ENCODE measurements at places on chromosomes 4 and X.

DNA sequence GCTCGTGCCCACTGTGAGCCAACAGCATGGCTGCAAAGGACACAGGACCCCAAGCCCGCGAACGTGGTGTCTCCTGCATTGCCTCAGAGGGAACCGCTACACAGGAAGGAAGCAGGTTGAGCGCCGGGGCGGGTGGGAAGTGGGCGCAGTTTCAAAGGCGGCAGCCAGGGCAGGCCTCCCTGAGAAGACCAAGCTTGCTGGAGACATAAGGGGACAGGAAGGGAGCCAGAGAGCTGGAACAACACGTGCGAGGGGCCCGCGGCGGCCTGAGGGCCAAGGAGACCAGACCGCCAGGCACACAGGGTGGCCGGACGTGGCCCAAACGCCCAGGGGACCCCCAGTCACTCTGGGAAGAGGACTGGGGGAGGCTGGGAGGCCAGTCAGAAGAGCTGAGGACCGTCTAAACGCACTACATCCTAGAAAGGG is 32.0 kb downstream of the CTBP1 start:
- DNase-seq: peak; percentile 71

GRCh38 chr4:106343865-106344646 is 24.5 kb downstream of the GIMD1 start:
- DNase-seq: no peak

DNA sequence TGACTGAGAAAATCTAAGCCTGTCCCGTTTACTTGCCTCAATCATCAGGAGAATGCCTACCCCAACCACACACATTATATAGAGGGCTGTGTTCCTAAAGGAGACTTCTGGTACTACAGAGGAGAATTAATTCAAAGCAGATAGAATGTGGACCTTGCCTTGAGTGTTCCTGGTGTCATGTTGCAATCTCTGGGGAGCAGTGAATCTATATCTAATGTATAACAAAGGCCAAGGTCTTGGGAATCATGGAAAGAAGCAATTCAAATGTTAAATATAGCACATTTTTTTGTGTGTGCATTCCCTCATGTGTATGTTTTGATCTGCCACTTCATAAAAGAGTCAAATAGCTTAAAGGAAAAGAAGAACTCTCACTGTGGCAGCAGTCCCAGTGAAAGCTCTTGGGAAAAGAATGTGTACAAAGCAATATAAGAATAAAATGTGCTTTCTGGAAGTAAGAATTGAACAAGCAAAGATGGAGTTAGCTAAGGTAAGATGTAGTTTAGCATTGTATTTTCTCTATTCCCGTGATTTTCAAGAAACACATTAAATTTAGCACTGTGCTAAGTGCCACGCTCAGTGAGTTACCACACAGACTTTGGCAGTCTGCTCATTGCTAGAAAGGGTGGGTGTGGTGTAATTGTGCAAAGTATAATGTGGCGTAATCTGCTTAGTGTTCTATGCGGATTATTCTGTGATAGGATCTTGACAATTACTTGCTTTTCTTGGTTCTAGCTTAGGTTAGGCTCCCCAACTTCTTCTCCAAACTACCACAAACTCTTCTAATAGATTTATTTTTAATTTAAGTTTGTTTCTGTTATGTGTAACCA is 13.7 kb downstream of the ADH6 start:
- DNase-seq: no peak

- peak; percentile 58 for DNase-seq
Measured at GRCh38 chrX:153662266-153662665, 11.3 kb downstream of the PNCK start.

DNA sequence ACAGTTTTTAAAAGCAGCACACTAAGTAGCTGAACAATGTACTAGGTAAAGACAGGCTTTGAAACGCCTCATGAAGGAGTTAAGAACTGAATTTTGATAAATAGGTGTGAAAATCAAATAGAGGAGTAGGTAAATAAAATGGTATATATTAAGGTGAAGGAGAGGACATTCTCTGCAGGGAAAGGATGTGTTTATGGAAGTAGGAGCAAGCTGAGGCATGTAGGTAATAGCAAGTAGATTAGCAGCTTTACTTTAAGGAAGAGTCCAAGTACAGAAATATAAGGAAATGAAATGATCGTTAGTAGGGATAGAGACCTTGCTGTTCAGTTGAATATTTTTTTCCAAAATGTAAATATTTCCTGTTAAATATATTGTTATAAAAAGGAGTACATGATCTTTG is 12.5 kb downstream of the METAP1 start:
- no peak for DNase-seq

GRCh38 chr4:39820186-39820585 is 122.2 kb downstream of the UBE2K start:
- no peak for DNase-seq

DNA sequence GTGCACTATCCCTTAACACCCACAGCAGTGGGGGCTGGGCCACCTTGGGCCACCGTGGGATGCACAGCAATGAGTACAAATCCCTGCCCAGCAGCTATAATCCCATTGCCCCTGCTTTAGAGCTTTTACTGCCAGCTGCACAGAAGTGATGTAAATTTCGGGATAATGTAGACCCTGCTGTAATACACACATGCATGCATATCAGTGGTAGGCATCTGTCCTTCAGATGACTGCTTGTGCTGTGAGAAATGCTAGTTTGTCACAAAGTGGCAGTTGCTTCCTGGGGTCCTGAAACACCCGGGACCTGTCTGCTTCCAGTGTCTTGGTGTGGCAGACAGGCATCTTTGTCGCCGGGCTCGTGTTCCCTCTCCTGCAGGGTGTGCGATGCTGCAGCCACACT is 14.1 kb downstream of the NSG1 start:
- no peak for DNase-seq

- DNase-seq: no peak
Measured at GRCh38 chr4:2085496-2085901, 26.4 kb downstream of the NAT8L start.

DNA sequence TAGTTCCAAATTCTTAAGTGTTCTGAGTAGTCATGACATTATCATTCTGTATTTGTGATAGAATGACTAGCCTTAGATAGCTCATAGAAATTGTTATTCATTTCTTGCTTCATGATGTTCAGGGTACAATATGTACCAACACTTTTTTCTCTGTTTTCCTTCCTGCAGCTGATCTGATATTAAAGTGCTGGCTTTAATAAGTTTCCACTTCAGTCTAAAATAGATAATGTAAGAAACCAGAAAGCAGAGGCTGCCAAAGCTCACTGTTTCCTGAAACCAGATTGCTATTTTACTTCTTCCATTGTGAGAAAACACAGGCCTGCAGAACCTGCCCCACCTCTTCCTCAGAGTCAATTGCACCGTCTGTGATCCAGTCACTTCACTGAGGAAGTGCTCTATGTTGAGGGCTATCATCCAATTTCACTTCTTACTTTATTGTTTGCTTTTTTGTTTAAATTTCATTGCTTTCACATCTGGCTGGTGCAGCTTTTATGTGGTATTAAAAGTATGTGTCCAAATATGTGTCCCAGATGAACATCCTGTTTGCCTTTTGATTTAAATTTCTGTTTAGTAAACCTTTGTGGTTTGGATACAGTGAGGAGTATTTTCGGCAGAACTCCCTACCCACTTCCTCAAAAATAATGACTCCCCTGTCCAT is 652.1 kb downstream of the ANKRD50 start:
- DNase-seq: no peak

- no peak for DNase-seq
Measured at GRCh38 chr4:124318292-124318691, 394.2 kb downstream of the ANKRD50 start.

DNA sequence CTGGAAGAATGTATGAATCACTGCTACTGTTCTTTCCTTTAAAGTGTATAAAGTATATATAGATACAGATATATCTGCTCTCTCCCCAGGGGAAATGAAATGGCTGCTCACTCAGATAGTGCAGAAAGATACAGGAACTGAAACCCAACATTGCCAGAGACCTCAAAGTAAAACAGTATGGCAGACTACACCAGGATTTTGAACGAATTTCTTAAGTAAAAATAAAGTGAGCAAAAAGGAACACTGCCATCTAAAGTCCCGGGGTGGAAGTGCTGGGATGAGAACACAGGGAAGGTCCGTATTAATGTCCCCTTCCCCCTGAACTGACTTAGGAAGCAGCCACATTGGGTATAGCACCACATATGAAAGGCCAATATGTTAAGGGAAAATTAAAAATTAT is 93.4 kb downstream of the TMA16 start:
- DNase-seq: no peak
